Kidney (tissue), 22 donors: ENCODE measurements at places on chromosomes 6 and 20. TPM values are rescaled to one million over a fixed set of nuclear protein-coding genes. Genes with fewer than 3 reads are reported as not detected.

GRCh38 chr20:63046841-63047240 lies 40.1 kb upstream of the BHLHE23 start:
- DNase-seq = no peak

DNA sequence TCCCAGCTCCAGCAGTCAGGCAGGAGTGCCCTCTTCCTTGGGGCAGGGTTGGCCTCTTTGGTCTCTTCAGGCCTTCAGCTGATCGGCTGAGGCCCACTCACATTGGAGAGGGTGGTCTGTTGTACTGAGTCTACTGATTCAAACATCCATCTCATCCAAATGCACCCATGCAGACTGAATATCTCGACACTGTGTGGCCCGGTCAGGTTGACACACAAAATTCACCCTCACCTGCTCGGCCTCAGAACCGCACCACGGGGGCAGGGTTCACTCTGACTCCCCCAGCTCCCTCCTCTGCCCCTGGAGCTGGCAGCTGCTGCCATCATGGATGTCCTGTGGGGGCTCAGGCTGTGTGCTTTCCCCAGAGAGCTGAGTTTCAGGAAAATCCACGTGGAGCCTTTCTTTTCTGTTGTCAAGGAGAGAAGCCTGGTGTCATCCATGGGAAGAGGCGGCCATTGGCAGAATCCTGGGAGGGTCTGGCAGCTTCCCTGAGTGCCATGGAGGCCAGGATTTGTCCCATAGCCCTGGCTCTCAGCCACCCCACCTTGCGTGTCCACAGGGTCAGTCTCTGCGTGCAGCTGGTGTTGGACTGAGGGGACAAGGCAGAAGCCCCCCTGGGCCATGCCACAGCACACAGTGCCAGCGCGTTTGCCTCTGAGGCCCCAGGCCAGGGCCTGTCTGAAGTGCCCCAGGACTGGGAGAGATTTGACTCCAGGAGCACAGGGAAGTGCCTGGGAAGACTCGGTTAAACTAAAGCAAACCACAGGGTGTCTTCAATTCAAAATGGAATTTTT lies 114.1 kb downstream of the ERMARD start:
- DNase-seq = no peak

- DNase-seq = no peak
Observed at GRCh38 chr6:31525932-31526591, 2.7 kb upstream of the MCCD1 start.

DNA sequence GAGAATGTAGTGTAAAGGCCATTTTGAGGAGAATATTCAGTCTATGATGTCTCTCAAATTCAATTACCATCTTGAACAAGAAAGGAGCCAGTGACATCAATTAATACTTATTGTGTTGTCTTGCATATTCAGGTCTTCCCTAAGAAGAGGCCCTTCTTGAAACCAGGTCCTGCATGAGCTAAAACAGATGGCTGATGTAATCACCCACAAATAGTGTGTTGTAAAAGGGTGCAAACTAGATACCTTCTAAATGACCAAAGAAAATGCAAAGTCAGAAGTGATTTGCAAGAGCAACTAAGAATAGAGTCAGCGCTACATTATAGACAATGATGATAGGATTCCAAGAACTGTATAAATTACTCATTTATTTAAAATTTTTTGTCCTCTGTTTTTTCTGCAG lies 97.0 kb downstream of the BTBD3 start:
- DNase-seq = no peak

The ZSCAN16 gene
- polyA plus RNA-seq = 6.8 TPM

DNA sequence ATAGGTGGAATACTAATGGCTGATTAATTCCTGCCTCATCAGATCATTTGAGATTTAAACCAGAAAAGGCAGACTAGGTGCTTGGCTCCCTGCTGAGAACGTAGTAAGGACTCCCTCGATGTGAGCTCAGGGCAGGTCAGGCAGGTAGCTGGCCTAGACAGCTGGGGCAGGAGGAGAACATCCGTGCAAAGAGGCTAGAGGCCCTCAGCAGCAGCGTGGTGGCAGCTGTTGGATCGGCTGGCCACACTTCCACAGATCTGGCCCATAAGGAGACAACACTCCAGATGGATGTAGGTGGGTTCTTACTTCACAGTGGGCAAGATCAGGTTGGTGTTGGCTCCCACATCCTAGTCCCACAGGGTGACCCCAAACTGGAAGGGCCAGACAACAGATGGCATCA lies 38.5 kb downstream of the EYA2 start:
- DNase-seq = no peak

The KCNB1 gene
- 0.26 TPM for polyA plus RNA-seq

DNA sequence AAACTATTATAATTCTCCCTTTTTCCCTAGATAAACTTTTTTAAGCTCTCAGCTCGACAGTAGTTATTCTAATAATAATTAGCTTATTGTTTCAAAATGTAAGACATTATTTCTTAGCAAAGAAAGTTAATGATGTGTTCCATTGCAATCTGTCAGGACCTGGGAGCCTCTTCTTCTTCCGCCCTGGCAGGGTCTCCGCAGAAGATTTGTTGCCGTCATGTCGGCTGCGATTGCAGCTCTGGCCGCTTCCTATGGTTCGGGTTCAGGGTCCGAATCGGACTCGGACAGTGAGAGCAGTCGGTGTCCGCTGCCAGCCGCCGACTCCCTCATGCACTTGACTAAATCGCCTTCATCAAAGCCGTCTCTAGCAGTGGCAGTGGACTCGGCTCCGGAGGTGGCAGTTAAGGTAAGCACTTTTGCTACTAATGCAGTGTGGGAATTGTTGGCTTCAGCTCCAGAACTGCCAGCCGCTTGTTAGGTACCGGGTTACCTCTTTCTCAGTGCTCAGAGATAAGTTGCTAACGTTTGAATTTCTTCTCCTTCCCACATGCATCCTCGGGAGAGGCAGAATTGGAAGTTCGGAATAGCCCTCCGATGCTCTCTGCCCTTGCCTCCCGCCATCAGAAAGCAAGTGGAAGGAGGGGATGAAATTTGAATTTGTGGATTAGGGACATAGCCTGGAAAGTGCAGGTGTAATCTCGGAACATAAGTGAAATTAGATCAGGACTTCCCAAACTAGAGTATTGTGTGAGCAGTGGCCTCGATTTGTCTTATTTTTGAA lies at the start of gene CDC40:
Gene CDC40, plus strand, starts transcription at position 200 of the 781 bp plus-strand sequence. Its CDS starts 18 bp downstream, at position 218.
- DNase-seq = no peak

The LY86 gene
- polyA plus RNA-seq = 4.8 TPM

DNA sequence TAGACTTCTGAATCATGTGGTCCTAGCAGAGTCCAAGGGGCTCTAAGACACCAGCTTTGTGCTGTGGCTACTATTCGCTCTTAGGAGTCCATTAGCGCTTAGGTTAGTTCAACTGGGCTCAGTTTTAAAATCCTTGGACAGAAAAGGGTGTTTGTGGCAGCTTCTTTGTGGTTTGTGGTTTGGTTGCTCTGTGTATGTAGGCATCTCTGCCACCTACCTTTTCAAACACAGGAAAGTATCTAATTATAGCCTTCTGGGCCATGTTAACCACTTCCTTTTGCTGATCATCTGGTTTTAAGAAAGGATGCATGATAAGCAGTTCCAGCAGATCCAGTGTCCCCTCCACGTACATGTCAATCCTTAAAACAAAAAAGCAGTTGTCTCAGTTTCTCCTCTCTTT lies 10.8 kb downstream of the GSTA4 start:
- DNase-seq = no peak

DNA sequence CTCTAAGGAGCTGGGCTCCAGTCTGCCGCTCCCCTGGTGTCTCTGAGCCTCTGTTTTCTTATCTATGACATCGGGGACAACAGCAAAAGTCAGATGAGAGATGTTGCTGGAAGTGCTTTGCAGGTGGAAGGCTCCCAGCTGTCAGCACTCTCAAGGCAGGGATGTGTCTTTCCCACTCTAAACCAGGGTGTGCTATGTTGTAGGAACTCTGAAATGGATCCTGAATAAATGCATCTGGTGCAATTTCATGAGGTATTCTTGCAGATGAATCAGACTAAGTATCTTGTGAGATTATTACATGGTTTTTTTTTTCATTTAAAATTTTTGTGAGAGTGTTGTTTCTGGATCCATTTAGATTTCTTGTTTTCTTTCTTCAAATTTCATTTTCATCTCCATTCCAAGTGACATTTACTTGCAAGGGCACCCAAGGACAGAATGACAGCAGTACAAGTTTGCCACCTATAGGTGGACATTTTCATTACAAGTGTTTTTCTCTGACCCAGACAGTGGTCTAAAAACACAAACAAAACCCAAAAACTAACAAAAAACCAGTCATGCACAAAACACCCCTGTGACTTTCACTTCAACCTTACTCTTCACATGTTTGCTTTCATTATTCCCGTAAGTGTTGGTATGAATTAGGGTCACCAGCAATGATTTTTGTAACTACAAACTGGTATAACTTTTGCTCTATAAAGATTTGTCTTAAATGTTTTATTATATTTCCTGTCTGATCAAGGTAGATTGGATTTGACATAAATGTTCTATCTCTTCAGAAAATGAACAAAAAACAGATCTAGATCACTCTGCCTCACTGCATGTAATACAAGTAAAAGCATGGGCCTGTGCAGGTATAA lies 14.7 kb upstream of the SIM1 start:
- no peak for DNase-seq

The ENPP5 gene
- 22.9 TPM for polyA plus RNA-seq

The POM121L2 gene
- not detected for polyA plus RNA-seq

- DNase-seq = peak; percentile 72
Observed at GRCh38 chr20:63574829-63575743, 1.0 kb upstream of the HELZ2 start.

The BPIFB1 gene
- not detected for polyA plus RNA-seq

The BACH2 gene
- 0.32 TPM for polyA plus RNA-seq

DNA sequence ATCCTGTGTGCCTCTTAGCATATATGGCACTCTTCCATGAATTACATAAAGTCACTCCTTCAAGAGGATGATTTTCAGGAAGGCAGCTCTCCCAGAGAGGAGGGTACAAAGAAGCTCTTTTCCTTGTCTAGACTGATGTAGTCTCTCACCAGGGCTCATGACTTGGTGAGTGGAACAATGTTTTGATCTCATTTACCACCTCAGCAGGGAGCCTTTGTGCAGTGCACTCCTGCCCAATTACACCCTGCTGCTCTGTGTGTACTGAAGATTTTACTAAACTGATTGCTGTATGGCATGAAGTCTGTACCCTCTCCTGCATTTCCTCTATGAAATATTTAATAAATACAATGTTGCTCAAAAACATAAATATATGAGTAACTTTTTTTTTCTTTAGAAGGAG lies 598.3 kb upstream of the HS3ST5 start:
- DNase-seq = no peak

GRCh38 chr6:152063170-152063921 lies 255.9 kb downstream of the ESR1 start:
- no peak for DNase-seq

- DNase-seq = no peak
Observed at GRCh38 chr6:40893021-40893420, 146.0 kb downstream of the UNC5CL start.

DNA sequence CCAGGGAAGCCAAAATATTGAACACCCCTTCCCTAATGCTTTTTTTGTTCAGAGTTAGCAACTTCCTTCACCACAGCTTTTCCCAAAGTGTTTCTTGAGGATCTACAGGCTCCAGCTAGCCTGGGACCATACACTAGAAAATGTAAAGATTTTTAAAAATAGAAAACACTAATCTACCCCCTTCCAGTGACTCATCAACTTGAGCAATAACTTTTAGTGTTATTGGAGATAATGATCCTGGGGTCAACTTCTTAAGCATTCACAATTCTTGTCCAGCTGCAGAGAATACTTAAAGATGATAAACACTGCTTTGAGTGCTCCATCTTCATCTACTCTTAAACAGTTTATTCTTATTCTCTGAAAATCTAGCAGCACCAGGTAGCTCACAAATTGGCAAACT lies 131.6 kb downstream of the COL9A1 start:
- DNase-seq = no peak

The TSBP1 gene
- not detected for polyA plus RNA-seq

GRCh38 chr6:72580281-72580940 lies 41.5 kb upstream of the KCNQ5 start:
- no peak for DNase-seq

The DLK2 gene
- polyA plus RNA-seq = not detected

DNA sequence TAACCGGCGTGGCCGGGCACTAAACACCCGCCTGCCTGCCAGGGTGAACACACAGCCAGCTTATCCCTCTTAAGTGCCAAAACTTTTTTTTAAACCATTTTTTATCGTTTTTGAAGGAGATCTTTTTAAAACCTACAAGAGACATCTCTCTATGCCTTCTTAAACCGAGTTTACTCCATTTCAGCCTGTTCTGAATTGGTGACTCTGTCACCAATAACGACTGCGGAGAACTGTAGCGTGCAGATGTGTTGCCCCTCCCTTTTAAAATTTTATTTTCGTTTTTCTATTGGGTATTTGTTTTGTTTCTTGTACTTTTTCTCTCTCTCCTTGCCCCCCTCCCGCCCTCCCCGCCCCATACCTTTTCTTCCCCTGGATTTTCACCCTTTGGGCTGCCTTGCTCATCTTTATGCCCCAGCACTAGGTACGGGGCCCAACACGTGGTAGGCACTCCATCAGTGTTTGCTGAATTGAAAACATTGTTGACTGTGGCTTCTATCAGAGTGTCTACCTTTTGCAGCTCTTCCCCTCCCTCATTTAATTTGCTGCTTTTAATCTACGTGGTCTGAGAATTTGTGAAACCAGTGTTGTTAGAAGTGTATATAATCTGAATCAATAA lies 1.5 kb downstream of the ZCCHC3 start:
- no peak for DNase-seq

- no peak for DNase-seq
Observed at GRCh38 chr6:43992783-43993644, 134.2 kb downstream of the MRPL14 start.

The CDC5L gene
- 7.6 TPM for polyA plus RNA-seq

DNA sequence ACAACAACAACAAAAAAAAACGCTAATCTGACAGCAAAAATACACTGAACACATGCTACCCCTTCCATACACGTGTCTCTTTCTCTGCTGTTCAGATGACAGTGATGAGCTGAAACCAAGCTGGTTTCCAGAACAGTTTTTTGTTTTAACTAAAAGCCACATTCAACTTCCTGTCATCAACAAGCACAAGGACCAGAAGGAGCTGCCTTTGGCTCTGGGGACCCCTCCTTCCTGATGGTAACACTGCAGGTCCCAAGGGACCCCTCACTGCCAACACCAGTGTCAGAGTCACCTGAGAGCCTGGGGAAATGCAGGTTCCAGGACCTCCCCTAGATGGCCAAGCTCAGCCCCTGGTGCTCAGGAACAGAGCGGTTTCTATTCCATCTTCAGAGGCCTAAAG lies 6.0 kb downstream of the CST7 start:
- no peak for DNase-seq

The CTAGE9 gene
- not detected for polyA plus RNA-seq

- DNase-seq = no peak
Observed at GRCh38 chr6:90581146-90581545, 5.7 kb downstream of the MAP3K7 start.

- no peak for DNase-seq
Observed at GRCh38 chr20:21522481-21523280, 8.8 kb upstream of the NKX2-2 start.

The SLC32A1 gene
- polyA plus RNA-seq = not detected

- peak; percentile 8 for DNase-seq
Observed at GRCh38 chr20:24957326-24958016, 8.4 kb downstream of the CST7 start.

- DNase-seq = no peak
Observed at GRCh38 chr6:35385457-35386202, 43.3 kb downstream of the PPARD start.
